ENCODE measurements at places on chromosomes 16 and 17. TPM values are rescaled to one million over a fixed set of nuclear protein-coding genes. Genes with fewer than 3 reads are reported as not detected.

DNA sequence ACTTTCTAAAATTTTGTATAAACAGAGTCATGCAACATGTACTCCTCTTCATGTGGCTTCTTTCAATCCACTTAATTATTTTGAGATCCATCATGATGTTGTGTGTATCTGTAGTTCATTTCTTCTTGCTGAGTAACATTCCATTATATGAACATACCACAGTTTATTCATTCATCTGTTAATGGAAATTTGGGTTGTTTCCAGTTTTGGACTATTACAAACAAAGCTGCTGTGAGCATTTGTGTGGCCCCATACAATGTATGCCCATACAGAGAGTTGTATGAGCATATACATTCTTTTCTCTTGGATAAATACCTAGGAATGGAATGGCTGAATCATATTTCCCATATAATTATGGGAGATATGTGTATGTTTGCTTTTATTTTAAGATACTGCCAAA is 85.6 kb downstream of the CLEC16A start:
- no peak for DNase-seq

DNA sequence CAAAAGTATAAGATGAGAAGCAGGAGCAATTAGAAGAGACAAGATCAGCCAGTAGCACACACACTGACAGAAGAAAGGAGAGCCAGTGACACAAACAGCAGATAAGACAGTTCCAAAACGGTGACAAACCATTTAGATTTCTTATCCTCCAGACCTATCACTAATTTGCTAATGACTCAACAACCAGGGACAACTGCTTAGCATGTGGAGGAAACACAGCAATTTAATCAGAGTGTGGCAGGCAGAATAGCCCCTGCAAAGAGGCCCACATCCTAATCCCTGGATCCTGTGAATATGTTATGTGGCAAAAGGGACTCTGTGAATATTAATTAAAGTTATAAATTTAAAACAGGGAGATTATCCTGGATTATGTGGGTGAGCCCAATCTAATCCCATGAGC is 81.1 kb downstream of the CACNG1 start:
- no peak for DNase-seq

DNA sequence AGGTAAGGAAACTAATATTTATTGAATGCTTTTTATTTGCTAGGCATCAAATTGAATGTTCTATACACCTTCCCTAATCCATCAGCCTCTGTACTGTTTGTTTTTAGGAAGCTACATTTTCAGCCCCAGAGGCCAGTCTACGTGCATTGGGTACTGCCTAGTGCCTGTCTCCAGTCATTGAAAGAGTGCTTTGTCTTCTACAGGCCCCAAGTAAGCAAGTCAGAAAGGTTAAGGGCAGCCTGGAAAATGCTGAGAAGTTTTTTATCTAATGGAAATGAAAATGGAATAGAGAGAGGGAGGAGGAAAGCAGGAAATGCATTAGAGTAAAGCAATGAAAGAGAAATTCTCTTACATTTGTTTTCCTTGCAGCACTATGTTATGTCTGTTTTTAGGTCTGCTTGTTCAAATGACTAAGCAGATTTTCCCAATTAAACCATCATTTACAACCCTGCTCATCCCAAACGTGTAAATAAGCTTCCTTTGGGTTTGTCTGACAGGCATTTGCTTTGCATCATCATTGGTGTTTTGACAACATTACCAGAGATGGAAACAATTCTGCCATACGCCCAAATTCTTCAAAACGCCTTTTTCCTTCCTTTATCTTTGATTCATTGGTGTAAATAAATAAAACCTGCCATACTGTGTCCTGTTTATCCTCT is 116.0 kb upstream of the GOT2 start:
- DNase-seq, result no peak

The TNFRSF13B gene
- total RNA-seq, result not detected

The JUP gene
- total RNA-seq, result 78.2 TPM

Data from sciatic nerve (tissue), 2 donors.